Liver (tissue), 10 donors: ENCODE measurements at places on chromosomes 1 and 21.

DNA sequence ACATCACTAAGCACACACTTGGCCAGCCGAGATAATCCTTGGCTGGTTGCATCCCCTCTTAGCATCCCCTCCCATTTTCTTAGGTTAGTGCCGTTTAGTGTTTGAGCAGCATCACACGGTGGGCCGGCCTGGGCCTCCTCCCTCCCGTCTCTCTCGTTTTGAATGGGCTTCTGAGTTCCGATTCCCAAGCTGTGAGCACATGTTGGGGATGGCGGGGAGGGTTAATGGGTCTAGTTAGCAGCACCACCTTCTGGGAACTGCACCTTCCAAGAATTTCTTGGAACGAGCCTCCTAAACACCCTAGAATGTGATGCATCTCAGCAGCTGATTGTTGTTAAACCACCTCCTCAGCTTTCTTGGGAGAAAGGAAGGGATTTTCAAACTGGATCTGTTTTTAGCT, 73.3 kb downstream of the CNIH3 start:
- H3K4me3 ChIP-seq = no peak overlapping the region
- H3K4me1 ChIP-seq = no peaks in the 10 kb centered on the region
- no peak for DNase-seq
- no peak overlapping the region for H3K27ac ChIP-seq
- no peaks in the 10 kb centered on the region for H3K36me3 ChIP-seq

DNA sequence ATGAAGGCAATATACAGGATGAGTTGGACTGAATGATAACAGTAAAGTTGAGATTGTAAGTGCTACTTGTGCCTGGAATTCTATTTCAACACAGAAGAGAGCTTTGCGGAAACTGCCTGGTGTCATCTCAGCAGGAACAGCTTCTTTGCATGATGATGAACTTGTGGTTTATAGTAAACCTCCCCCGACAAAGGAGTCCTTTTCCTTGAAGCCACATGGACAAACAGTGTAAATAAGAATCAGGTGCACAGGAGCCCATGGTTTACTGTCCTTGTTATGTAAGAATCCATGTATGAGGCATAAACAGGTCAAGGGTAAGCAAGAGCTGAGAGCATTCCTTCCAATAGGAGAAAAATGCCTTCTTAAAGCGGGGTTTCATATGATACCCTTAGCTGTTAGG, 66.2 kb downstream of the PCNX2 start:
- no peaks in the 10 kb centered on the region for H3K4me1 ChIP-seq
- no peaks in the 10 kb centered on the region for H3K36me3 ChIP-seq
- no peaks in the 10 kb centered on the region for H3K27me3 ChIP-seq

- H3K27ac ChIP-seq = no peak overlapping the region
- H3K36me3 ChIP-seq = no peaks in the 10 kb centered on the region
- no peaks in the 10 kb centered on the region for H3K27me3 ChIP-seq
- no peaks in the 10 kb centered on the region for H3K4me1 ChIP-seq
- no peak for DNase-seq
Measured at GRCh38 chr1:153250166-153250565, 9.3 kb upstream of the LORICRIN start.

DNA sequence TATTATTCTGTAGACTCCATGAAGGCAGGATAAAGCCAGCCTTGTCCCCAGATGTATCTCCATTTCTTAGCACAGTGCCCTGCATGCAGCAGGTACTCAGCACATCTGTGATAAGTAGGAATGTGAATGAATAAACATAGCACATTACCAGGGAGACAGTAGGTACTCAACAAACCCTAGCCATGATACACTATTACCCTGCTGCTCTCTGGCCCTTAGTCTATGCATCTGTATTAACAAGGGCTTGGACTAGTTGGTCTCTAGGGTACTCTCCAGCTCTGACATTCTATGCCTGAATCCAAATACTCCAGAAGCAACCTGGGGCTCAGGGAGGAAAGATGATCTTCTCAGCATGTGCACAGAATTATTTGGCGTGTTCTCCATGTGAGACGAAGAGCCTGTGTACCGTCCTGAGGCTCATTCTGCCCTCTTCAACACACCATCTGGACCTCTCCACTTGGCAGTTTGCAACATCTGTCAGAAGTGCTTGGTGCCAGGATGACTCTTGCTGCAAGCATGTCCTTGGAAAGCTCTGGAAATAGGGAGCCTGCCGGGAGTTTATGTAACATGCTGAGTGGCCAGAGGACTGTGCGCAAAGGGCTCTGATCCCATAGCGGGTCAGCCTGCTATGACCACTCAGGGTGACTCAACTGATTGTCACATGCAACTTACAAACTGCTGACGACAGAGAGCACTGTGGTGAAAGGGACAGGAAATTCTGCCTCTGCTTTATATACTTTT, 228.2 kb upstream of the USP24 start:
- H3K36me3 ChIP-seq = no peaks in the 10 kb centered on the region
- no peaks in the 10 kb centered on the region for H3K4me1 ChIP-seq
- no peak overlapping the region for H3K4me3 ChIP-seq
- DNase-seq = no peak

DNA sequence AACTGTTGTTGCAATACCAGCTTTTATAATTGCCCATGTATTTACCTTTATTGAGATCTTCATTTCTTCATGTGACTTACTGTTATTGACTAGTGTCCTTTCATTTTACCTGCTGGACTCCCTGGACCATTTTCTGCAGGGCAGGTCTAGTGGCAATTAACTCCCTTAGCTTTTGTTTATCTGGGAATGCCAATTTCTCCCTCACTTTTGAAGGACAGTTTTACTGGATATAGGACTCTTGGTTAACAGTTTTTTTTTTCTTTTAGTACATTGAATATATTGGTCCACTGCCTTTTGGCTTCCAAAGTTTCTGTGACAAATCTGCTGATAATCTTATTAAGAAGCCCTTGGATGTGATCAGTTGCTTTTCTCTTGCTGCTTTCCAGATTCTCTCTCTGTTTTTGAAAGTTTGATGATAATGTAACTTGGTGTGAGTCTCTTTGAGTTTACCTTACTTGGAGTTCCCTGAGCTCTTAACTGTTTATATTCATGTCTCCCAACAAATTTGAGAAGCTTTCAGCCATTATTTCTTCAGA, 56.9 kb downstream of the COL18A1 start:
- no peak overlapping the region for H3K4me3 ChIP-seq
- no peaks in the 10 kb centered on the region for H3K27me3 ChIP-seq
- no peaks in the 10 kb centered on the region for H3K36me3 ChIP-seq
- H3K27ac ChIP-seq = no peak overlapping the region
- DNase-seq = no peak
- peaks cover 93% of the 10 kb centered on the region for H3K4me1 ChIP-seq

- H3K27ac ChIP-seq = no peak overlapping the region
- DNase-seq = no peak
- no peak overlapping the region for H3K4me3 ChIP-seq
- no peaks in the 10 kb centered on the region for H3K27me3 ChIP-seq
- H3K4me1 ChIP-seq = peaks cover 2% of the 10 kb centered on the region
Measured at GRCh38 chr1:225771661-225772322, 5.8 kb upstream of the SRP9 start.
